ENCODE measurements at places on chromosomes 6 and 20. TPM values are rescaled to one million over a fixed set of nuclear protein-coding genes. Genes with fewer than 3 reads are reported as not detected.

The PRDM1 gene
- 1.4 TPM for total RNA-seq

DNA sequence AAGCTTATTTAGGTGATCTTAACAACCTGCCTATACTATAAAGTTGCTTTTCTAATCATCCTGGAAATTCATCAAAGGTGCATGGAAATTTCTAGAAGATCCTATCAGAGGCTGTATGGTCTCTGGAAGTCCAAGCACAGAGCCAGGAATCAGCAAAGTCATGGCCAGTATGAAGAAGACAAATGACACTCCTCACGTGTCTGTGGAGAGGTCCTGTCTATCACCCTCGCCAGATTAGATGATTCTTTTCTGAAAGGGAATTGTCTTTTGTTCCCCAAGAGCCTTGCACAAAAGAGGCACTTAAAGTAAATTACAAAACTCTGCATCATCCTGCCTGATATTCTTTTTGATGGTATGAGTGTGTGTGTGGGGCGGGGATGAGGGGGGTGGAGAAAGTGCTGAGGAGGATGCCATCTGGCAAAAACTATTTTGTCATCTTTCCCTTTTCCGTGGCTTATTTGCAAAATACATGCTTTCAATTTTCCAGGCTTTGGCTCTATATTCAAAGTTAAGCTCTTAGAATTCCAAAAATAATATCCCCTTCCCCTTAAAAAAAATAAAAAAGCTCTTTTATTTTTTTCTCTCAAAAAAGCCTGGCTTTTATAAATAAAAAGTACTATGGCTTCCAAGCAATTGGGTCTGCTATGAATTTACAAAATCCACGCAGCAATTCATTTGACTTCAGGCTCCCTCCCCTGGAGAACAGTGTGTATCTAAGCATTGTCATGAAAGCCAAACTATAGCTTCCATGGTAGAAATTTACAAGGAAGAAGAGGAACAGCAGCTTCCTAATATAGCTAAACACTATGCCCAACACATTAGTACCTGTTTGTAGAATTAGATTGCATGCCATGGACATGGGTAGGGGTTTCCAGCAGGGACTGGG lies 185.2 kb upstream of the ARG1 start:
- DNase-seq = no peak

- DNase-seq = no peak
These were observed 109.8 kb downstream of the CHD6 start for GRCh38 chr20:41508335-41508734.

DNA sequence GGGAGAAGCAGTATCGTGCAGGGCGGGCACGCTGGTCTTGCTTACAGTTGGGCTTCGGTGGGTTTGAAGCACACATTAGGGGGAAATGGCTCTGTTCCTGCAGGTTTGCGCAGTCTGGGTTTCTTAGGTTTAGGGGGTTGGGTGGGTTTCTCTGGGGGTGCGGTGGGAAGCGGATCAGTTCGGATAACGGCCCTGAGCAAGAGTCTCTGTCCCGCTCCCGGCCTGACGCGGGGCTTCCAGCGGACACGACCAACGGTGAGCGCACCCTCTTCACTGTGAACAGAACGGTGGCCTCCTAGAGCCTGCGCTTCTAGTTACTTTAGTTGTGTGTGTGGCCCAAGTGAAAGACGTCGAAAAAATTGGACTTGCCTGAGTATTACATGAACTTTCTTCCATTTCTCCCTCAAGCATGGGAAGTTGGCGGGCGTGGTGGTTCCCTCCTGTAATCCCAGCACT lies 635 bp upstream of the ELOVL2 start:
- DNase-seq = no peak

DNA sequence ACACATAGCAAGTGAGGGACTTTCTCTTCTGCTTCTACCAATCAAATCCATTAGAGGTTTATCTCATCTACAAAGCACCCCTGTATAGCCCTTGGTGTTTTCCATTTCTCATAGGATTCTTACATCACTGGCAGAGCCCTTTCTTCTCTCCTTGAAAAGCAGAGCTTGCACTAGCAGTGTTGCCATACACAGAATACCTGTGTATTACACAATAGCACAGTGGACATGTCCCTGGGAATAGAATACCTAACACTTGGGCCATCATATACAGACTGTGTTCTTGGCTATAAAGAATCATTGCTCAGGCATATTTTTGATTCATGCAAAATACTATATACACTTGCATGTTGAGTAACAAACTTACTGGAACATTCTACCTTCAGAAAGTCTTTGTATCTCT lies 582.0 kb downstream of the KIF16B start:
- no peak for DNase-seq

- DNase-seq = no peak
These were observed 24.4 kb downstream of the BHLHE23 start for GRCh38 chr20:62982124-62983075.

DNA sequence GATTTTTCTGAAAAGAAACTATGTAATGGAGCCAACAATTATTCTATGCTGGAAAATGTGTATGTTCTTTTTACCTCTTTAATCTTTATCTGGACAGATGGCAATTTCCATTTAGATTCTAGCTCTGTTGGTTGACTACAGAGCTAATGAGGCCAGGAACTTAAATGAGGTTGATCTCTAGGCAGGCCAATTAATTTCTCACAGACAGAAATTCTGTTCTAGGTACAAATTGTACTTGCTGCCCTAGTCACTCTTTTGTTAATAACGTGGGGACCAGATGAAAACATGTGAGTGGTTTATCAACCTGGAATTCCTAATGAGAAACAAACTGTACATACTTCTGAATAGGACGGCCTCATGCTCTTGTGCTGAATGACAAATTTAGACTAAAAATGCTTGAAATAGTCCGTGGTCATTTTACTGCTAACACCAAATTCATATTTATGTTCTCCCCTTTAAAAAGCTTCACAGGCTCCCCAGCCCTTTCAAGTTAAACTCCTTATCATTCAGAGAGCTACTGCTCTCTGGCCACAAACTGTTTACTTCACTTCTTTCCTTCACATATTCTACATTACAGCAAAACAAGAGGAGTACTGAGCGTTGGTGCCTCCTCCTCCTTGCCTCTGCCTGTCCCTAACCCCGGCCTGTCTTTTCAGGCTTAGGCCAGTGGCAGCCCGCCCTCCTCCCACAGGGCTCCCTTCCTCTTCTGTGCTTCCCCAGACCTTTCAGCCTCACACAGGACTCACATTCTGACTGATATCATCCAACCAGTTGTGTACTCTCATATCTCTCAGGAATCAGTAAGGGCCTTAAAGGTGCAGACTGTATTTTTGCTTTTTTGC lies 41.4 kb downstream of the DTNBP1 start:
- peak; percentile 68 for DNase-seq

DNA sequence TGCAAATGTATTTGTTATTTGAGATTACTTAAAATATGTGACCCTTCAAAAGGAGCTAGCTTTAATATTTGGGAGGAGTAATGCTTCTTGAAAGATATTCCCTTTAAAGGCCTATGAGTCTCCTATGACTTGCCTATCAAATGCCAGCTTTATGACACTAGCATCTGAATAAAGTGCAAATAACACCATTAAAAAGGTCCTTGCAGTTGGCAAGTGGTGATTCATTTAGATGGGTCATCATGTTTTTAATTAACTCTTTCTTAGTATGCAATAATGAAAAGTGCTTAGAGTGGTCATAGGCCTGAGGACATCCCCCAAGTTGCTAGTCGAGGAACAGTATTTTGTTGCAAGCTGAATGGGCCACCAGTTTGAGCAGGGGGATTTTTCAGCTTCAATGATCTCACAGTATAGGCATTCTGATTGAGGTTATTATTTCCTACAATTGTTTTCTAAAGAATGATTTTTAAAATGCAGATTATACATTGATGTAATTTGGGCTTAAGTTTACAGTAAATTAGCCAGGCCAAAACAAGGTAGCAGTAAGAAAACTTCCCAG lies 3.7 kb upstream of the CD2AP start:
- DNase-seq = no peak

GRCh38 chr6:51892339-51892738 lies 195.1 kb downstream of the PKHD1 start:
- no peak for DNase-seq

DNA sequence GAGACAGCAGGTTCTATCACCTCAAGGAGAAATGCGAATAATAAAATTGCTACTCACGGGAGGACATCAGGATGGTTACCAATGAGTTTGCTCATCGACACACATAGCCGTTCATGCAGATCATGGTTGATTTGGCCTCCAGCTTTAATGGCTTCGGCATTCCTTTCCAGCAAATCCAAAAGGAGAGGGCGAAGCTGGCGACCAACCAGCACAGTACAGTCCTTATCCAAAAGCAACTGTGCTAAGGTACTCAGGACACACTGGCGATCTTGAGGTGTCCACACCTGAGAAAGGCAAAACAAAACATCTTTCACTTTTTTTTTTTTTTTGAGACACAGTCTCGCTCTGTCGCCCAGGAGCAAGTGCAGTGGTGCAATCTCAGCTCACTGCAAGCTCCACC lies 16.3 kb downstream of the MDN1 start:
- DNase-seq = no peak

DNA sequence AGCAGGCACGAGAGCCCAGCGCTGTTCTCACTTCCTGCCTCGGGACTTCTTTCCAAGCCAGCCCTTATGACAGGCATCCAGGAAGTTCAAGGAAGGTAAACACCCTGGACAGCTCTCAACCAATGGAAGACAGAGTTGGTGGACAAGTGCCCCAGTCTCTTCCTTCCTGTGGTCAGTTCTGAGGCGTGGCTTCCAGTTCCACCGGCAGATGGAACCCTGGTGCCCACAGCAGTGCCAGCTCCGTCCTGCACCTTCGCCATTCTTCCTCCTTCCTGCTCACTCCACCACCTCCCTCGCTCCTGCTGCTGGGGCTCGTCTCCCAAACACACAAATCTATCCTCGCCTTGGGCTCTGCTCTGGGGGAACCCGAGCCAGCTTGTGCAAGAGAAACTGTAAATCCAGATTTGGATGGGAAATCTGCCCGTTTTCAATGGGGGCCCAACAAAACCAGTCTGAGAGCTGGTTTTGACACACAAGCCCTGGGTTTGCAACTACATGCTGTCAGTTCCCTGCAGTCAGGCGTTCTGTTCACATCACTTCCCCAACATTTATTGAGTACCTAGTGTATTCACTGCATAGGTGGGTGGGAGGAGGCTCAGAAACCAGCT lies 162.7 kb downstream of the GRM4 start:
- DNase-seq = peak; percentile 64

DNA sequence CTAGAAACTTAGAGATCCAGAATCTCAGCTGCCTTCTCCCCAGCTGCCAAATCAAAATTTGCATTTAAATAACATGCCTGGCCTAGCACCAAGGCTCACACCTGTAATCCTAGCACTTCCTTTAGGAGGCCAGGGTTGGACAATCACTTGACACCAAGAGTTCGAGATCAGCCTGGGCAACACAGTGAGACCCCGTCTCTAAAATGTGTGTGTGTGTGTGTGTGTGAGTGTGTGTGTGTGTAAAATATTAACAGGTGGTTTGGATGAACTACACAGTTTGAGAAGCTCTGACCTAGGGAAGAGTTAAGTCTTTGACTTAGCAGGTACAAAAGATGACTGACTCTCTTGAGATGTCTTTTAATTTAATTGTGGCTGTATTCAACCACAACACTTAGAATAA lies 20.2 kb upstream of the CD2AP start:
- no peak for DNase-seq

DNA sequence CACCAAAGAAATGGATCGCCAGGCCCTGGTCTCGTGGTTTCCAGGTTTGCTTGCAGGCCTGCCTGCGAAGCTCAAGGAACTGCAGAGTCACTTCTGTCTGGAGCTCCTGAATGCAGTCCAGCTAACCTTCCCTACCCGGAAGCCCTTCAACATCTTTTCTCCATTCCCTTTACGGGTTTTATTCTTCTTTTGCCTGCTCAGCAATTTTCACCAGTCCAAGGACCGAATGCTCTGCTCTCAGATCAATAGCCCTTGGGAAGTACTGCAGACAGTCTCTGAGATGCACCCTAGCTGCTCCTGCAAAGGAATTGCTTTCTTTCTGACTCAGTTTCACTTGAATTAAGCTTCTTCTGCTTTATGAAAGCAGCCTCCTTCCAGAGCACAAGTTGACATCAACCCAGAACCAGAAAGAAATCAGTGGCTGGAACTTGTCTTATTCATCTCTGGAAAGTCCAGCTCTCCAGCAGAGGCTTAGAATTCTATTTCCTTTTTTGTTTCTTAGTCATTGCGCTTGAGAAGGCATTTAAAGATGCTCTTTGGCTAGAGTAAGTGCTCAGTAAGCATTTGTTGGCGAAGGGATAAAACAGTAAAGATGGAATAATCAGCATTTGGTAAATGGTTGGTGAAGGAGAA lies 18.7 kb upstream of the YWHAB start:
- no peak for DNase-seq

GRCh38 chr6:15310680-15311079 lies 64.8 kb downstream of the JARID2 start:
- no peak for DNase-seq

DNA sequence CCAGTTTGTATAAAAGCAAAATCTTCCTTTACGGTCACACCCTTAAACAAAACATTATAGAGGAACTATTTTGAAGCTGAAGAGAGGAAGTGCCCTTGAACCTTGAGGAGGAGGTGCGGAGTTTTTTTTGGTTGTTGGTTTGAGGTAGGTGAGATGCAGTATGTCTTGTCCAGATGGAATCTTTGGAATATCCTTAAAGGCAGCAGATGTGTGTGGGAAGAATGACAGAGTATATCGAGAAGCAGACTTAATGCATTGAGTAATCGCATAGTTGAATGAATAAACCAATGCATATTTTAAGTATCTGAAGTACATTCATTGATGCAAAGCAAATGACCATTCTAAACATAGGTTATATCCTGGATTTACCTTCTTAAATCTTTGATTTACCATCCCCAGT lies 49.9 kb downstream of the AIG1 start:
- DNase-seq = no peak

The SLC26A8 gene
- not detected for total RNA-seq

The ZNF76 gene
- 59.8 TPM for total RNA-seq

DNA sequence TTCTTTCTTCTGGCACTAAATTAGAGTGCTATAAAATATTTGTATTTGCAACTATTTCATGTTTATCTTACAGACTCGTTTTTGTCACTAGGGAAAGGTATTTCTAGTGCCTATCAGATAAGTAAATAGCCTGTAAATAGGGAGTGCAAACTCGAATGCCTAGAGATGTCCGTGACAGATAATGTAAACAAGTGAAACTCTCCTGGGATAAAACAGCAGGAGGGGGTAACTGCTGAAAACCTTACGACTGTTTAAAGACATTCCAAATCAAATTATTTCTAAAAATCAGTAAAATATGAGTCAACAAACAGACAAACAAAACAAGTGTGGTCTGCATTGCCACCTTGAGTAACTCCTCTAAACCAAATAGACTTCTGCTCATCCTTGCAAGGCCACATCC lies 932.1 kb downstream of the EYS start:
- DNase-seq = no peak

The OTOR gene
- not detected for total RNA-seq

Measured in sigmoid colon (tissue), 7 donors.